Stimulated activated CD4-positive, alpha-beta T cell treated with anti-CD3 and anti-CD28 coated beads, Interleukin-1b, Interleukin-23, amount 100 ng/mL, for 24 hours (primary cell): ENCODE measurements at places on chromosomes 1 and 21.

DNA sequence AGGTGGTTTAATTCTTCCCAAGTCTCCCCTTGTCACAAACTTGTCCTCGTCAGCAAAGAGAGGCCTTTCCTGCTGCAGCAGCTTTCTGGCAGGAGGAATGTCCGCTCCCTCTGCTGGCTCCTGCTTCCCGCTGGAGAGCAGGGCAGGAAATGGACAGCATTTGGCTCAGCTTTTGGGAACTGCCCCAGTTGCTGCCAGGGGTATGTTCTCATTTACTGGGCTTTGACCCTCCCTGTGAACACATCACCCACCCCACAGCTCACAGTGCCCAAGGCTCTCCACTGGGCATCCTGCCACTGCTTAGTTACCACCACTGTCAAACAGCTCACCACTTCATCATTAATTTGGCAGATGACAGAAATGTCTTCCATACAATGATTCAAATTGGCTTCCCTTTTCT is 75.4 kb downstream of the MRPL37 start:
- no peak for DNase-seq

DNA sequence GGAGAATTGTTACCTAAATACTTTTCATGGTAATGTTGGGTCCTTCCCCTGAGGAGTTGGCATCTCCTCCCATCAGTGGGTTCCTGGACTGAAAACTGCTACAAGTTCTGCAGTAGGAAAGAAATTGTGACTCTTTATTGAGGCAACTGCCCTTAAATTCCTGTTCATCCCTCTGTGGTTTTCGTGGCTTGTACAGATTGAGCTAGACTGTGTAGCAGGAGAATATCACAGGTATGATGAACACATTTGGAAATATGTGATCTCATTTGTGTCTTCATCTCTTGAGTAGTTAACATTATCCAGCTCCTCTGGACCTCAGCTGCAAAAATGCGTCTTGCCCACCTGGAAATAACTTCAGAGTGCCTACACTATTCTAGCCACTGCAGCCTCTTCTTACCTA is 390.6 kb downstream of the PTPRC start:
- DNase-seq, result no peak

DNA sequence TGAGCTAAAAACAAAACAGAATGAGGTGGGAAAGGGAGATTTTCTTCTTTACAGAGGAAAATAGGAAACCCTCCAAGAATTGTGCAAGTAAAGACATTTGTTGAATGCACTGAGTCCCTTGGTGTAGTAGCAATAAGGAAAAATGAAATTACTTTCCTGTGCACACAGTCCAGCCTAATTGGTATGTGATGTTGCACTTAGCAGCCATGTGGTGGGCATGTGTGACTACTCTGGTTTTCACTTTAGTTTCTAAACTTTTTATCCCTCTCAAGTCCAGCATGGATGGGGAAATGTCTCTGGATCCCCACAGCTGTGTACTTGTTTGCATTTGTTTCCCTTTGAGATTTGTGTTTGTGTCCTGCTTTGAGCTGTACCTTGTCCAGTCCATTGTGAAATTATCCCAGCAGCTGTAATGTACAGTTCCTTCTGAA is 7.1 kb upstream of the AGO3 start:
- no peak for DNase-seq

DNA sequence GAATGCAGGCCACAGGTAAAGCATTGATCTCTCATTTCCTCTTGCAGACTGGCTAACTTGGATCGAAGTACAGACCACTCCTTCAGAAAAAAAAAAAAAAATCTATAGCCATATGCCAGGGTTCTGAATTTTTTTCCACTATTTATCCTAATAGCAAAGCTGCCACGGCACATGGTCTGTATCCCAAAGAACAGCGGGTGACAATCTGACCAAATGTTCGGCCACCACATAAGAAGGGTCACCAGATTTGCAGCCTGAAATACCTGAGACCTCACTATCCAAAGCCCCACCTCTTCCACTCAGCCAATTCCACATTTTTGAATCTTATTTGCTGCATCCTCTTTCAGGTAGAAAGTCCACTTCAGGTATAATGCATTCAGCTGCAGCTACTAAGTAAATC is 55.6 kb upstream of the RGS7 start:
- DNase-seq, result no peak

GRCh38 chr1:66489972-66490601 is 43.9 kb upstream of the SGIP1 start:
- no peak for DNase-seq

GRCh38 chr1:173573596-173573995 is 29.3 kb downstream of the SLC9C2 start:
- DNase-seq, result no peak

GRCh38 chr1:15835205-15835740 is 12.2 kb upstream of the SPEN start:
- no peak for DNase-seq

GRCh38 chr1:47438165-47439016 is 547 bp downstream of the FOXD2 start:
- DNase-seq, result no peak

DNA sequence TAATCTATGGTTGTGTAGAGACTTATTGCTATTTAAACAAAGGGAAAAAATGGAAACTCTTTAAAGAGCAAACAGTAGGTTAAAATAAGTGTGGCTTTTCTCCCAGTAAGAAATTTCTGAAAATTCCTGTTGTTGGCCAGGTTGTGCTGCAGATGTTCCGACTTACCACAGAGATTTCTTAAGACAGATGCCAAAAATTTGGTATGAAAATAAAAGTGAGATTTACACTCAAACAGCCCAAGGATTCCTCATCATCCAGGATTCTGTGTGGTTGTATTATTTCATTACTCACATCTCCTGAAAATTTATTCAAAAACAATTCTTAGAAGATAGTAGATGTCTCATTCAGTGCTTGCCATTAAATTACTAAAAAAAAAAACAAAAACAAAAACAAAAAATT is 296.7 kb upstream of the PTBP2 start:
- no peak for DNase-seq

DNA sequence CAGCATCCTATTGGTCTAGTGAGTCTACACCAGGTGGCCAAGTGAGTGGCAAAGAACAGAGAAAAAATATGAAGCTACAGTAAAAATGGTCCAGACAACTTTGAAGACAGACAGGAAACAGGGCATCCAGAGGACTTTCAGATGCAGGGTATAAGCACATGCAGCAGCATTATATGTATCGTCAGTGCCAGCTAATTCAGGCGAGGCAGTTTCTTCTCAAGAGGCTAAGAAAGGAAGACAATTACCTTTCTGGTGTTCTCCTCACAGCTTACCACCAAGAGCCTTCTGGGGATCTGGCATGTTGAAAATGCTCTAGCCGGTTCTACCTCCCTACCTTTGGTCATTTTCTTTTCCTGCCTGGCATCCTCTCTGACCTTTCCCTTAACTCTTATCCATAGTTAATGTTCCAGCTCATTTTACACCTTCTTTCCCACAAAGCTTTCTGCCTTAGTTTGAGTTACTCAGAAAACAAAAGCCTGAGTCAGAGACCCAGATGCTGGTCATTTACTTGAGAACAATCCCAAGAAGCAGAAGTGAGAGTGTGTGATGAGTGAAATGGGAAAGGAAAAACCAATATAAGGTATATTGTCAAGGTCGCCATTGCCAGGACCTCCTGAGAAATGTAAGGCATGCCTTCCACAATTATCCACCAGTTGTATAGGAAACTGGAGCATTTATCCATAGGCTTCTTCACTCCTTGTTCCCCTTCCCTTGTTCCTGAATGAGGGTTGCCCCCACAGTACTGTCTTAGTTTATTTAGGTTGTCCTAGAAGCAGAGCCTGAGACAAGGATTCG is 444.1 kb downstream of the PLPP3 start:
- DNase-seq, result no peak

GRCh38 chr1:22001409-22001808 is at the start of gene CELA3A:
TSS of gene CELA3A (plus strand) at chr1:22001657. CDS start at chr1:22001675, 18 bp downstream.
- DNase-seq, result no peak

DNA sequence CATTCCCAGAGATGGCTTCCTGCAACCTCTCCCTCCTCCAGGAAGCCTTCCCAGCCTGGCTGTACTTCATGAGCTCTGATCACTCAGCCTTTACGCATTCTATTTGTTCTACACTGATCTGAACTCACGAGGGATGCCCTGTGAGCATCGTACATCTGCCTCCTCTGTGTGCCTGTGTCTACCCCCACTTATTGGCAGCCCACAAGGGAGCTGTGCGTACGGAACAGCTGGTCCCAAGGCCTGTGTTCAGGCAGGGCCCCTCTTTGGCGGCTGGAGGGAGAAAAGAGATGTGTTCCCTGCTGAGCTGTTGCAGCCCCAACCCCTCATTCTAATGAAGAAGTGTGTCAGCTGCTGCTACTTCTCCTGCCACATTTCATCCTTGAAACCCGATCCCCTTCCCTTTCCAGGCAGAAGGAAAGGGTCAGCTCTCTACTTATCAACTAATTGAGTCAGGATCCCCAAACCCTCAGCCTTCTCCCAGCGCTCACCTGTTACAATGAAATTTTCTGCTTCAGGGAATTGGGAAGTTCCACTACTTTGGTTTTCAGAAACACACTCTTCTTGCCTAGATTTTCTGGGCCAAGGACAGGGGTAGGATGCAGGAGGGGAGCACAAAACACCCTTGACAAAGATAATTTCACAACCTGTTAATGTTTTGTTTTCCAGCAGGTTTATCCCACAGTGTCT is 3.2 kb downstream of the INKA2 start:
- DNase-seq, result no peak

DNA sequence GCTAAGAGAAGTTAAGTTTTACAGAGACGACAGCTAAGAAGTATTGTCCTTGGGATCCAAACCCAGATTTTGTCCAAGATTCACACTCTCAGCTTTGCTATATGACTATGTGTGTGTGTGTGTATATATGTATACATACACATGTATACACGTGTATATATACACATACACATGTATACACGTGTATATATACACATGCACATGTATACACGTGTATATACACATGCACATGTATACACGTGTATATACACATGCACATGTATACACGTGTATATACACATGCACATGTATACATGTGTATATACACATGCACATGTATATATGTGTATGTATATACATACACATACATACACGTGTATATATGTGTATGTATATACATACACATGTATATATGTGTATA is 3.9 kb upstream of the CACHD1 start:
- DNase-seq, result no peak

DNA sequence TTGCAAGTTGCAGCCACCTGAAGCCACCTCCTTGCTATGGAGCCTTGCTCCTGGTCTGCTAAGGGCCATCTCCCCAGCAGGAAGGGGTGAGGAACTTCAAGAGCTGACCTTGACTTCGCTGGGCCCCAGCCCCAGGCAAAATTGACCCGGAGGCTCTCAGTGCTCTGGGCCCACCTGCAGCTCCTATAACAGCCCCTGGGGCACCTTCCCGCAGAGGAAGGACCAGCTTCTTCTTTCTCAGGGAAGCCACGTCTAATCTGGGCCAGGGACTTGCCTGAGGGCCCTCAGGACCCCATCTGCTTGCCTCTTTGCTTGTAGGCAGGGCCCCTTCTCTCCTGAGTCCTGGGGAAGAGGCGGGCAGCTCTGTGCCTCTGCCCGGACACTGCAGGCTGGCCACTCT is 30.9 kb upstream of the GNPAT start:
- no peak for DNase-seq

DNA sequence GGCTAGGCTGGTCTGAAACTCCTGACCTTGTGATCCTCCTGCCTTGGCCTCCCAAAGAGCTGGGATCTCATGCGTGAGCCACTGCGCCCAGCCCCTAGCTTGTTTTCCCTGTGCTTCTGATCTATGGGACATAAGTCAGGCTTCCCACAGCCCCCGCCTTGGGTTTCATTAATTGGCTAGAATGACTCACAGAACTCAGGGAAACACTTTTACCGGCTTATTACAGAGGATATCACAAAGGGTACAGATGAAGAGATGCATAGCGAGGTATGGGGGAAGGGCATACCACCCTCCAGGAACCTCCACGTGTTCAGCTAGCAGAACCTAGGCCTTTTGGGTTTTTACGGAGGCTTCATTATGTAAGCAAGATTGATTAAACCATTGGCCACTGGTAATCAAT is 1.5 kb upstream of the MAP1LC3C start:
- no peak for DNase-seq

DNA sequence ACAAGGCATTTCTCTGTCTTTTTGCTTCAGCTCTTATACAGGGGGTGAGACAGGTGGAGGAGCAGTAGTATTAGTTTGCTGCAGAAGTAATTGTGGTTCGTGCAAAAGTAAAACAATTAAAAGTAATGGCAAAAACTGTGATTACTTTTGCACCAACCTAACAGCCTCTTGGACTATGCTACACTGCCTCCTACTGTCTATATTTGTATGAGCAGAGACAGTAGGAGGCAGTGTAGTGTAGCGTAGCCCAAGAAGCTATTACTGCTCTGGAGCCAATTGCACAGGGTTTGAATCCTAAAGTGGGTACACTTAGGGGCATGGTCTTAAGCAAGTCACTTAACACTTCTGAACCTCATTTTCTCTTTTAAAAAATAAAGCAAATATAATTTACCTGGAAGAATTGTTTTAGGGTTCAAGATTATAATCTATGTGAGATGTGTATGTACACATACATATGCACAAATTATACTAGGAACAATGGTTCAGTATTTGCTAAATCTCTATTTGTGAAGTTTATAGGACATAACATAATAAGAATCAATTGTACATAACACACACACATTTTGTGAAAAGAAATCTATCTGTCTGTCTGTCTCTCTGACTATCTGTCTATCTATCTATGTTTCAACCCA is 103.8 kb downstream of the BRINP3 start:
- no peak for DNase-seq

- no peak for DNase-seq
Measured at GRCh38 chr1:167620002-167620401, 10.0 kb upstream of the RCSD1 start.

- no peak for DNase-seq
Measured at GRCh38 chr21:37557261-37557950, 190.8 kb downstream of the DYRK1A start.

DNA sequence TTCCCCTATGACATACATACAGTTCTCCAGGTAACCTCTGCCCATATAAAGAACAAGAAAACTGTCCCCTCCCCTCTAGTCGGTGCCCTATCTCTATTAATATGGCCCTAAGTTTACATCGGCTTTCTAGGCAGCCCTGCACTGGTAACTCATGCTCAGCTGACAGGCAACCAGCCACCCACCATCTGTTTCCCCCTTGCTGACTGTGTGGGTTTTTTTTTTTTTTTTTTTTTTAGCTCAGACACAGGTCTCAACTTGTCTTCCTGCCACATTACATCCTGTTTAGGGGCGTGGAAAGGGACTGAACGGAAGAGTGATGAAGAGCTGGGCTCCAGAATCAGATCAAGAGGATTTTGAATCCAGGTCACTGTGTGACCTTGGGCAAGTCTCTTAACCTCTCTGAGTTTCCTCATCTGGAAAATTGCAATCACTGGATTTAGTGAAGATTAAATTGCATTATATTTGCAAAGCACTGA is 14.0 kb downstream of the LAPTM5 start:
- no peak for DNase-seq

GRCh38 chr1:205455581-205456382 is at the start of gene BLACAT1:
TSS of gene BLACAT1 (minus strand) at chr1:205456045.
- DNase-seq, result no peak

- DNase-seq, result no peak
Measured at GRCh38 chr1:228212415-228212965, 4.6 kb downstream of the OBSCN start.
